Activated gamma-delta T cell (primary cell): ENCODE measurements at places on chromosomes 16 and 17.
A peak's percentile ranks its signal among the peaks of the same experiment; 100 is the strongest.

DNA sequence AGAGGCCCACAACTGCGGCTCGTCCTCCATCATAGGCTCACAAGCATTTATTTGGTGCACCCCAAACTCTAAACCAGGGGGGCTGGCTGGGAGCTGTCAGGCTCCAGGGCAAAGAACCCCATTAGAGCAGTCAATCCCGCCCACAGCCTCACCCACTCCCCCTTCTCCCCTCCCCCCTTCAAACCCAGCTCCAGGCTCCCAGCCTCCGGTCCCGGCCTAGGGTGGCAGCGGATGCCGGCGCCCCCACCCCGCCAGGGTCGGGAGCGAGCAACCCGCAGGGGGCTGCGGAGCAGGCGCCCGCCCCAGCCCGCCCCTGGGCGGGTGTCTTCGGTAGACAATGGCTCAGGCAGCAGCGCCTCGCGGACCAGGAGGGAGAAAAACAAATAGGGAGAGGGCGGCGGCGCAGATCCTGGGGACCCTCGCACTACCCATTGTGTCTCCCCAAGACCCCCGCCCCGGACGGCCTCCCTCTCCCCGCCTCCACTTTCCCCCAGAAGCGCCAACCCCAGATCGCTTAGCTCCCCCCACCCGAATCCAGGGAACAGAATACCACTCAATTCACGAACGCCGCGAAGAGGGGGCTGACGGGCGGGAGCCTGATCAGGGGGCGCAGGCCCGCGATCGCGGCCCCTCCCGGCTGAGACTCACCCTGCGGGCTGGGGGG lies 572 bp downstream of the FAM171A2 start:
- DNase-seq: no peak

DNA sequence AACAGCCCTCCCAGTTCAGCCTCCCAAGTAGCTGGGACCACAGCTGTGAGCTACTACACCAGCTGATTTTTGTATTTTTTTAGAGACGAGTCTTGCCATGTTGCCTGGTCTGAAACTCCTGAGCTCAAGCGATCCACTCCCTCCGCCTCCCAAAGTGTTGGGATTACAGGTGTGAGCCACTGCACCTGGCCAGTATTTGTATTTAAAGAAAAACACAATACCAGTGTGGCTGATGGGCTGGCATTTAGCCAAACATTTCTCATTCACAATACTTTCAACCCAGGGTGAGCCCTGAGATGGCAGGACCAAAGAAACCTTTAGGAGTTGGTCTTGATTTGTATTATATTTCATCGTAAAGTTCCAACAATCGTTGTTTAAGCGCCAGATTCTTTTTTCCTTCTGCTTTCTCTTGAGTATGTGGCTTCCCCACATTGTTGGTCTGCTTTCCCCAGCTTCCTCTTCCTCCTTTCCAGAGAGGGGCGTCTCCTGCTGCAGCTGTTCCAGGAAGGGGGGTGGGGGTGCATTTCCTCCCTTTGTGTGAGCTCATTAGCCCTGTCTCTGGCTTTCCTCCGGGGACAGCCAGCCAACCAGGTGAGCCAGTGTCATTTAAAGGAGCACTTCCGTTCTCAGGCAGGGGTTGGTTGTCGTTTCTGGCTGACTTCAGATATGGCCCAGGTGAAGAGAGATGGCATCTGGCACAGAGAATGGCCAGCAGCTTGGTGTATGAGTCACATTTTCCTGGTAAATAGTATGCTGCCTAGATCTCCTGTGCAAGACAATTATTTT lies 79.9 kb downstream of the GPRC5B start:
- no peak for DNase-seq

GRCh38 chr16:31764103-31764502 lies 109.5 kb upstream of the ZNF267 start:
- no peak for DNase-seq

DNA sequence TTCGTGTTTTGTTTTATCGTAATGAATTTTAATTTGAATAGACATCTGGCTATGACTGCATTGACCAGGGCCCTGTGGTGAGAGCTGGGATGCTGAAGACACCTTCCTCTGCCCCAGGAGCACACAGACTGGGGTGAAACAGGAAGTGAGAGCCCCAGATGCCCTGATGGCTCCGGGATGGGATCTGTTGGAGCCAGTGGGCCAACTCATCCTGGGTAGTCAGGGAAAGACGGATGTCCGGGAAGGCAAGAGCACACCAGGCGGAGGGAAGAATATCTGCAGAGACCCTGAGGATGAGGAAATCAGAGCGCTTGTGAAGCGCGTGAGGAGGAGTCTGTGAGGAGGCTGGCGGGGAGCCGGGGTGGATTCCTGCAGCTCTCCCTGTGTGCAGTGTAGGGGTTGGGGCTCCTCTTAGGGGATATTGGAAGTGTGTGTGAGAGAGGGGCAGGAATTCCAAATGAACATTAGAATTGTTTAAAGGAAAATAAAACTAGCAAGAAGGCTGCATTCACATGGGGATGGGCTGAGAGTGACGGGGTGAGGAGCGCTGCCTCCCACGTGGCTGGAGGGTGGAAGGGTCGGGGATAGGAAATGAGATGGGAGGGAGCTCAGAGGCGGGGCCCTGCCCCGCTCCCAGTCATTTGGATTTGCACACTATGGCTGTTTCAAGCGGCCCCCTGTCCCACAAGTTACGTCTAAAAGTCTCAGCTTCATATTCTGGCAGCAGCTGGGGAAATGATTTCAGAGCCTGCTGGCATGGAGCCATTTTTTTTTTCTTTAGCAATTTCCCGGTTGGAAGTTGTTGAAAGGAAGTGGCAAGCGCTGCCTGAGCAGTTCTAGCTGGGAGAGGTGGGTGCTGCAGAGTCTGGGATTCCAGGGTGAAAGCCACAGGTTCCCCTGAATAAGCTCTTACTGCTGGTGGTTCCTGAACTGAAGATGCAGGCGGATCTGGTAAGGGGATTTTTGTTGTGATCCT lies 71.2 kb upstream of the LGALS9 start:
- DNase-seq: no peak

GRCh38 chr17:78615631-78616030 lies 38.4 kb upstream of the DNAH17 start:
- DNase-seq: no peak

- DNase-seq: no peak
These were observed 110.2 kb downstream of the ABCC6 start for GRCh38 chr16:16113076-16113475.

DNA sequence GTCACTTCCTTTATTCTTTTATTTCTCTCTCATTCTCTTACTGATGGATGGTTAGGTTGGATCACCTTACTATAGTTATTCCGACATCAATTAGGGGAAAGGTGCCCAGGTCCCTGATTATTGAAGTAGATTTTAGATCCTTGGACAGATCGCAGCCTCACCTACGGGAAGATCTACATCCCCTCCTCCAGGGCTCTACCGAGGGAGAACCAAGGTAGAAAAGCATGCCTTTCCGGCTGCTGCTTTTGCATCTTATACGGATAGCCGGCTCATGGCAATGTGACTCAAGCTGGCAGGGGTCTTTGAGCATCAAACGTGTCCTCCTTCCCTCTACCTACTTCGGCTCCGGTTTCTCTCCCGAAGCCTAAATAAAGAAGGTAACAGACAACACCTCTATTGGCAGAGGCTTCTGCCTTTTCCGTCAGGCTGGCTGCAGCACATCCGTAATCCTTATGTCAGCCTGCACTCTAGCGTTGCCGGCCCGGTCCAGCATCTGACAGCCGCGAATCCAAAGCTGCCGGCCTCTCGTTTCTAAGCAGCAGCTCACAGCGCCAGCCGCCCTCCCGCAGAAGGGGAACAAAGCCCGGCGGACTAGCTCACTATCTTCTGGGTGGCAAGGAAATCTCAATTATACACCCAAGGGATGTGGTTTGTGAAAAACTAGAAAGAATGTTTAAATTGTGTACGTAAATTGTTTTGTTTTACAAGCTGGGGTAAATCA lies 46.9 kb downstream of the IRX6 start:
- no peak for DNase-seq

GRCh38 chr16:69329369-69330285 lies 761 bp downstream of the PDF start:
- peak; percentile 59 for DNase-seq

- DNase-seq: no peak
These were observed 6.5 kb upstream of the ATXN7L3 start for GRCh38 chr17:44205962-44206824.

DNA sequence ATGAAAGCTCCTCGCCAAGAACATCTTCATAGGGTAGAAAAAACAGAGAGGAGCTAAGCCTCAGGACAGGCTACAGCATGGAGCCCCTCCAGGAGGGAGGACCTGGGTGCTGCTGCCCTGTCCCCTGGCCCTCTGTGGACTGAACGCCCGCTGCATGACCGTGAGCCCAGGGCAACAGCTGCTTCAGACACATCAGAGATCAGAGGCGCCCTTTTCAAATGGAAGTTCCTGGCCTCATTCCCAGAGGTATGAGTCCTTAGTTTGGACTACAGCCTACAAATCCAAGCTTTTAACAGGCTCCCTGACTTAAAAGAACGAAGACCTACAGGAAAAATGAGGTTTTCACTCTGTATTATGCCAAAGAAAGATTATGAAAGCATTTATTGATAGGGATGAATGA lies 48.5 kb downstream of the ZNF18 start:
- no peak for DNase-seq

GRCh38 chr16:64882078-64882784 lies 239.6 kb downstream of the CDH11 start:
- DNase-seq: no peak

GRCh38 chr16:66714654-66715307 lies 18.2 kb upstream of the CMTM4 start:
- DNase-seq: no peak

- DNase-seq: no peak
These were observed 5.3 kb downstream of the DHX38 start for GRCh38 chr16:72098936-72099335.

GRCh38 chr17:49436174-49436573 lies 21.5 kb upstream of the PHB1 start:
- DNase-seq: no peak

DNA sequence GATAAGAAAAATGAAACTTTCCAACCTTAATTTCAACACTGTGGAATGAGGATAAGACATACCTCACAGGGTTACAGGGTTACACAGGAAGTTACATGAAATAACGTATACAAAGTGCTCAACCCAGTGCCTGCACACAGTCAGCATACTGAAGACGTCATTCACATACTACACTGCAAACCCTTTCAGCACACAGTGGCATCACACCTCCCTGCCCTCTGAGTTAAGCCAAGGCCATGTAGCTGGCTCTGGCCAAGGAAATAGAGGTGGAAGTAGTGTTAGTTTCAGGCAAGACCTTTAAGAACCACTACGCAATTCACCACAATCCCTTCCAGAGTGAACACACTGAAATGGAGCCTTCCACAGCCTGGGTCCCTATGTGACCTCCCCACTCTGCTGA lies 46.6 kb upstream of the GSG1L start:
- DNase-seq: no peak

DNA sequence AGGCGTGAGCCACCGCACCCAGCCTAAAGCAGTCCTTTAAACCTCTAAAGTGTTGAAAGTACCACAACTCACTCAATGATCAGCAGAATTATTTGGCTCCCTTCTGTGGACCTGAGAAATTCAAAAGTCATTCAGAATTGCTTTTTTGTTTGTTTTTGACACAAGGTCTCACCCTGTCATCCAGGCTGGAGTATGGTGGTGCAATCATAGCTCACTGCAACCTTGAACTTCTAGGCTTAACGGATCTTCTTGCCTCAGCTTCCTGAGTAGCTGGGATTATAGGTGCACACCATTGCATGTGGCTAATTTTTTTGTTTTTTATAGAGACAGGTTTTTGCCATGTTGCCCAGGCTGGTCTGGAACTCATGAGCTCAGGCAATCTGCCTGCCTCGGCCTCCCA lies 44.3 kb downstream of the TRAF4 start:
- DNase-seq: no peak

- no peak for DNase-seq
These were observed 171.4 kb downstream of the COPRS start for GRCh38 chr17:31687505-31688126.

DNA sequence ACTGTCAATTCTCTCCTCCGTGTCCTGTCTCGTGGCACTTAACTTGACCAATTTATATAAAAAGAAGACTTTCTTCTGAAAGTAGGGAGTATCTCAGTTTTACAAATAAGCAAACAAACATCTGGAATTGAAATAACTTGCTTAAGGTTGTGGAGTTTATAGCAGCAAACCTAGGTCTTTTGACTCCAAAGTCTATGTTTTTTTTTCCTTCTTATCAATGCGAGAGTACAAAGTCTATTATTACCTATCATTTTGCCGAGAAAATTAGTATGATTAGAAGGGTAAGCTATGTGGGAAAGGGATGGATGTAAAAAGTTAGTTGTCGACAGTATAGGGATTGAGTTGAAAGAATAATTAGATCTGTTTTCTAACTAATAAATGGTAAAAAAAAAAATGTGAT lies 50.4 kb downstream of the PPM1E start:
- DNase-seq: no peak

- DNase-seq: no peak
These were observed 930.9 kb upstream of the CDH8 start for GRCh38 chr16:62967163-62967562.

DNA sequence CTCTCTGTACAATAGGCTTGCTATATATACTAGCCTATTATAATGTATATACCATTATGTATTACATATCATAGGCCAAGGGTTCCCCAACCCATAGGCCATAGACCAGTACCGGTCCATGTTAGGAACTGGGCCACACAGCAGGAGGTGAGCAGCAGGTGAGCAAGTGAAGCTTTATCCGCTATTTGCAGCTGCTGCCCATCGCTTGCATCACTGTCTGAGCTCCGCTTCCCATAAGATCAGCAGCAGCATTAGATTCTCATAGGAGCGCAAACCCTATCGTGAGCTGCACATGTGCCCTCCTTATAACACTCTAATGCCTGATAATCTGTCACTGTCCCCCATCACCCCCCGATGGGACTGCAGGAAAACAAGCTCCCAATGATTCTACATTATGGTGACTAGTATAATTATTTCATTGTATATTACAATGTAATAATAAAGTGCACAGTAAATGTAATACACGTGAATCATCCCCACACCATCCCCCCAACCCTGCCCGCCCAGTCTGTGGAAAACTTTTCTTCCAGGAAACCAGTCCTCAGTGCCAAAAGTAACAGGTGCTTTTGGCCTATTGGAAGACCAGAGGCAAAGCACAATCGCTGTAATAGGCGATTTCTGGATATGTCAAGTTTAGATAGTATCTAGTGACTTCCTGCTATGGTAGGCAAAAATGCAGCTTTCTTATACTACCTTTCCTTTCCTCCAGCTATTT lies 84.1 kb downstream of the MYH11 start:
- no peak for DNase-seq

DNA sequence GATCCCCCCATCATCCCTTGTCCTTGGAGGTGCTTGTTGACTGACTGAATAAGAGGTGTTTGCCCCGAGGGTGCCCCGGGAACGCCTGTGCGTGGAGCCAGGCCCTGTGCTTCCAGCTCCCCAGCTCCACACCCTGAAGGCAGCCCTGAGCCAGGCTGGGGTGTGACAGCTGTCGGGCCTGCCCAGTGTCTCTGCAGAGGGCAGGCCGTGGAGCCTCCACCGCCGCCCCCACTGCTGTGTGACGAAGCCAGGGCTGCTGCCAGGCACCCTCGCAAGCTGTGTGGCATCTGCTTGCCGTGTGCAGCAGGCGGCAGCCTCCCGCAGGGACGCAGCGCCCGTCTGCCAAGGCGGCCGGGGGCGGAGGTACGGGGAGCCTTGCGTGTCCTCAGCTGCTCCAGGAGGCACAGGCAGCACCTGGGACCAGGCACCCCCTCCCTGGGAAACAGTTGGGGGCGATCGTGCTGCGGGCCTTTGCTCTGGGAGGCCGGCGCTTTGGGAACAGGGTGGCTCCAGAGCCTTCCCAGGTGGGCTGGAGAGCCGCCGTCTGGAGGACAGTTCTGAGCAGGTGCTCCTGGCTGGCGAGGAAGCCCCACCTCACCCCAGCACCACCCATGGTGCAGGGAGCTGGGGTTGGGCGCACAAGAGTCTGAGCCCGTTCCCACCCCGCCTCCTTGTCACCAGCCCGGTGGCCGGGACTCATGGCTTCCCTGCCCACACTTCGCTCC lies 26.6 kb downstream of the GSE1 start:
- DNase-seq: no peak
